ENCODE measurements at places on chromosomes 5 and 9.

- DNase-seq, result peak; percentile 39
These were observed at the start of gene CDKN2B for GRCh38 chr9:22008717-22009505. TSS of gene CDKN2B (minus strand) at chr9:22009305. CDS start at chr9:22008953, 352 bp downstream.

DNA sequence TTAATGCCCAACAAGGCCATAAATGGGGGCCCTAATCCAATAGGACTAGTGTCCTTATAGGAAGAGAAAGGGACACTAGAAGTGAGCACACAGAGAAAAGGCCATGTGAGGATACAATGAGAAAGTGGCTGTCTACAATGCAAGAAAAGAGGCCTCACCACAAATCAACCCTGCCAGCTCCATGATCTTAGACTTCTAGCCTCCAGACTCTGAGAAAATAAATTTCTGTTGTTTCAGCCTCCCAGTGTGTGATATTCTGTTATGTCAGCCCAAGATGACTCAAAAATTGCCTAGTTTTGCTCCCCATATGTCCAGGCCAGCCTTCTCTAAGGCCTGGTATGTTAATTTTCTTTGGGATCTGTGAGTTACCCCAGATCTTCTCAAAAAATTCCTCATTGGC is 32.3 kb upstream of the HTR4 start:
- no peak for DNase-seq

GRCh38 chr9:110923601-110924000 is 114.7 kb downstream of the LPAR1 start:
- DNase-seq, result no peak

DNA sequence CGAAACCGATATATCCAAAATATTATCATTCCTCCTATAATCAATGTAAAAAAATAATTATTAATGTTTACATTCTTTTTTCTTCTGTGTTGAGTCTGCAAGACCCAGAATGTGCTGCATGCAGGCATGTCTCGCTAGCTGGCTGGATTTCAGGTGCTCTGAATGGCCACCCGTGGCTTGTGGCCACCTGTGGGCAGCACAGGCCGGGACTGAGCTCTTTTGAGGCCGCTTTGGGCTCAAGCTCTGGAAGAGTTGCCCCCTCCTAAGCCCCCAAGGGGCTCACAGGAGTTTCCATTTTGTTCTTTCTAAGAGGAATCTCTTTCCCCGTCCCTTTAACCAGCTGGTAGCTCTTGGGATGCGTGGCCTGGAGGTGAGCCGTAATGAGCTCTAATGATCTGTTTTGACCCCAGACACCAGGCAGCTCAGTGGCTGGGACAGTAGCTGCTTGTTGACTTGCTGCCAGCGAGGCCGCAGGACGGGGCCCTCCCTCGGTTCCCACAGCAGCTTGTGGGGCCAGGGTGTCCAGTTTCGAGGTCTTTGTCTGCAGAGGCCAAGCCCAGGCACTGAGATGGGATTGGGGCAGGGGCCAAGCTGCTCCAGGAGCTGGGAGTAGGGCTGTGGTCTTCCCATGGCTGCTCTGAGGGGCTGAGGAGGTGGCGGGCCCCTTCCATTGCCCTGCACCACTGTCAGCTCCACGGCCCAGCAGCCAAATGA is 20.8 kb downstream of the ASS1 start:
- DNase-seq, result no peak

GRCh38 chr5:110687485-110687884 is 39.0 kb downstream of the TMEM232 start:
- no peak for DNase-seq

Measured in activated T-helper 1 cell treated with anti-CD3 and anti-CD28 coated beads, Interleukin-2, amount 50 U/mL, for 16 hours (primary cell).